CD4-positive, alpha-beta T cell (primary cell): ENCODE measurements at places on chromosomes 7 and 10.

DNA sequence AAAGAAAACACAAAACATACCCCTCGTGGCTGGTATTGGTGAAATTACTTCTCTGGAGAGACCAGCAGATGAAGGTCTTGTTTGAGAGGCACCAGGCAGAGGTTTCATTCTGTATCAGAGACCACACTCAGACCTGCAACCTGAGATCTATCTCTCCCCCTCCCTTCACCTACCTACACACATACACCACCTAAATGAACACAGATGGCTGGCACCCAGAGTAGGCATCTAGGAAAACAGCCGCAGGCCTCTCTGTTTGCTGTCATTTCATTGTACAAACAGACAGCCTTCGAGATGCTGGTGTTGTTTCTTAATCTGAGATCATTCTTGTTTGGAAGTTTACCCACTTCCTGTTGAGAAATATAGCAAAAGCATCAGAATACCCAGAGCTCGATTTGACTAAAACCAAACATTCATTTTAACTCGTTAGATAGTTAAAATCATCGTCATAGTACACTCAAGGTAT, 173.9 kb upstream of the SLC25A13 start:
- DNase-seq, result no peak

DNA sequence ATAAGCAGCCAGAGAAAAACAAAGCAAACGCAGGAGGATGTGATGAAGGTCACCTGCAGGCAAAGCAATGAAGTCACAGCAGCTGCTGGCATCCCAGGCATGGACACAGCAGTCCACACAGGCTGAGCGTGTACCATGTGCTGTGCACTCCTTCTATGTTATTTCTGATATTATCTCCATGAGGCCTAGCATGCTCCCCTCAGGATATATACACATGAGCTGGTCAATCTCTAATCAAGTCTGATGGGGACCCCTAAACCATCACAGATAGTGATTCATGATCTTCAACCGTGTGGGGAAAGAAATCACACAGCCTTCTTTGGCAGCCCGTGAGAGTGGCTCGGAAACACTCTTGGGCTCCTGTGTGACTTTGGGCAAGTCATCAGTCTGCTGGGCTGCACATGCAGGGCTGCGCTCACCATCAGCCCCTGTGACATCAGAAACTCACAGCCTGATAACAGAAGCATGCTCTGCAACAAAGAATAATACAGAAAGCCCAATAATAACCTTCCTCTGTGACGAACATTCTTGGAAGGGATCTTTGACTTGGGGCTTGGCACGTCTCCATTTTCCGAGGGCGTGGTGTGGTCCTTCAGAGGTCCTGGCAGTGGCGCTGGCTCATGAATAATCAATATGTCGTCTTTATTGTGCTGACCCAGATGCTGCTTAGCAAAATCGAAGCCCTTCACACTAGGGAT, 83.0 kb upstream of the ATP6V0A4 start:
- no peak for DNase-seq

GRCh38 chr7:104951546-104951945, 62.5 kb upstream of the KMT2E start:
- DNase-seq, result no peak

- DNase-seq, result no peak
These were observed 24.8 kb downstream of the TLX1 start for GRCh38 chr10:101155896-101156295.

DNA sequence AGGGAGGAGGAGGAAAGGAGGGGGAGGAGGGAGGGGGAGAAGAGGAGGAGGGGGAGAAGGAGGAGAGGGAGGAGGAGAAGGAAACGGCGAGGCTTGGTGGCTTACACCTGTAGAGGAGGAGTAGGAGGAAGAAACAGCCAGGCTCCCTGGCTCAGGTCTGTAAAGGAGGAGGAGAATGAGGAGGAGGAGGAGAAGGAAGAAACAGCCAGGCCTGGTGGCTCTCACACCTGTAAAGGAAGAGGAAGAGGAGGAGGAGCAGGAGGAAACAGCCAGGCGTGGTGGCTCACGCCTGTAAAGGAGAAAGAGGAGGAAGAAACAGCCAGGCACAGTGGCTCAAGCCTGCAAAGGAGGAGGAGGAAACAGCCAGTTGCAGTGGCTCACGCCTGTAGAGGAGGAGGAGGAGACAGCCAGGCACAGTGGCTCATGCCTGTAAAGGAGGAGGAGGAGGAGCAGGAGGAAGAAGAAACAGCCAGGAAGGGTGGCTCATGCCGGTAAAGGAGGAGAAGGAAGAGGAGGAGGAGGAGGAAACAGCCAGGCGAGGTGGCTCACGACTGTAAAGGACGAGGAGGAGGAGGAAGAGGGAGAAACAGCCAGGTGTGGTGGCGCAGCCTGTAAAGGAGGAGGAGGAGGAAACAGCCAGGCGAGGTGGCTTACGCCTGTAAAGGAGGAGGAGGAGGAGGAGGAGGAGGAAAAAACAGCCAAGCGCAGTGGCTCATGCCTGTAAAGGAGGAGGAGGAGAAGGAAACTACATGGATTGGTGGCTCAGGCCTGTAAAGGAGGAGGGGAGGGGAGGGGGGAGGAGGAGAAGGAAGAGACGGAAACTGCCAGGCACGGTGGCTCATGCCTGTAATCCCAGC, 14.9 kb upstream of the CRCP start:
- no peak for DNase-seq

DNA sequence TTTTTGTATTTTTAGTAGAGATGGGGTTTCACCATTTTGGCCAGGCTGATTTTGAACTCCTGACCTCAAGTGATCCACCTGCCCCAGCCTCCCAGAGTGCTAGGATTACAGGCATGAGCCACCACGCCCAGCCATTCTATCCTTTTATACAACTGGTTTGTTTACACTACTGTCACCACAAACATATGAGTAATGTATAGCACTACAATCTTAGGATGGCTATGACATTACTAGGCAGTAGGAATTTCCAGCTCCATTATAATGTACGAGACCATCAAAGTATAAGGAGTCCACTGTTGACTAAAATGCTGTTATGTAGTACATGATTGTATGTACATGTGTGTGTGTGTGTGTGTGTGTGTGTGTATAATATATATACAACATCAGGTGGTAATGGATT, 1126.1 kb upstream of the LRRN3 start:
- no peak for DNase-seq

GRCh38 chr10:116029826-116030225, 243.2 kb downstream of the GFRA1 start:
- no peak for DNase-seq

GRCh38 chr10:124870854-124871425, 69.3 kb downstream of the ABRAXAS2 start:
- no peak for DNase-seq

- peak; percentile 29 for DNase-seq
These were observed 119.2 kb downstream of the GALNT11 start for GRCh38 chr7:152144557-152145245.

DNA sequence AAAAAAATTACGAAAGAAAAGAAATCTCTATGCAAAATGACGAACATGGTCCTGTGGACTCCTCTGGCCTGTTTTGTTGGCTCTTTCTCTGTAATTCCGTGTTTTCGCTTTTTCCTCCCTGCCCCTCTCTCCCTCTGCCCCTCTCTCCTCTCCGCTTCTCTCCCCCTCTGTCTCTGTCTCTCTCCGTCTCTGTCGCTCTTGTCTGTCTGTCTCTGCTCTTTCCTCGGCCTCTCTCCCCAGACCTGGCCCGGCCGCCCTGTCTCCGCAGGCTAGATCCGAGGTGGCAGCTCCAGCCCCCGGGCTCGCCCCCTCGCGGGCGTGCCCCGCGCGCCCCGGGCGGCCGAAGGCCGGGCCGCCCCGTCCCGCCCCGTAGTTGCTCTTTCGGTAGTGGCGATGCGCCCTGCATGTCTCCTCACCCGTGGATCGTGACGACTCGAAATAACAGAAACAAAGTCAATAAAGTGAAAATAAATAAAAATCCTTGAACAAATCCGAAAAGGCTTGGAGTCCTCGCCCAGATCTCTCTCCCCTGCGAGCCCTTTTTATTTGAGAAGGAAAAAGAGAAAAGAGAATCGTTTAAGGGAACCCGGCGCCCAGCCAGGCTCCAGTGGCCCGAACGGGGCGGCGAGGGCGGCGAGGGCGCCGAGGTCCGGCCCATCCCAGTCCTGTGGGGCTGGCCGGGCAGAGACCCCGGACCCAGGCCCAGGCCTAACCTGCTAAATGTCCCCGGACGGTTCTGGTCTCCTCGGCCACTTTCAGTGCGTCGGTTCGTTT, 83.5 kb upstream of the SLF2 start:
- no peak for DNase-seq

- DNase-seq, result no peak
These were observed 87.8 kb downstream of the TBXAS1 start for GRCh38 chr7:139916717-139917395.

DNA sequence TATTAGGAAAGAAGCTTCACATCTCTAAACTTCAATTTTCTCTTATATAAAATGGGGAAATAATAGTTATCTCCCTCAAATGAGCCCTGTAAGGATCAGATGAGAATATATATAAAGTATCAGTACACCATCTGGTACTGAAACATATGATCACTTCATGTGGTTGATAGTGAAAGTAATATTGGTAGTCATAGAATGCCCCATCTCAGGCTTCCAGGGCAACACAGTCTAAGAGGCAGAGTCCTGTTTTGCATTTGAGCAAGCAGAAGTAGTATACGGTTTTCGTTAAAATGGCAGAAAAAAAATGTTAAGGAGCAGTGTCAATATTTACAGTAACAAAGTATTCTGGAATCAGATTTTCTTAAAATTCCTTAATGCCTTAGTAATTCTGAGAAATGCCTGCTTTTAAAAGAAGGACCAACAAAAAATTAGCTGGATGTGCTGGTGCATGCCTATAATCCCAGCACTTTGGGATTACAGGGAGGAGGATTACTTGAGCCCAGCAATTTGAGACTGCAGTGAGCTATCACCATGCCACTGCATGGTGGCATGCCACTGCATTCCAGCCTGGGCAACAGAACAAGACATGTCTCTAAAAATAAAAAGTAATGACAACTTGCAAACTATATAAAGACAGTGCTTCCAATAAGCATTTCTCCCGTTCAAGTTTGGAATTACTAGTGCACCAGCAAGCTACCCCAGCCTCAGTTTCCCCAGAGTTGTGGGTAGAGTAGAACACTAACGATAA, 19.8 kb downstream of the KBTBD2 start:
- no peak for DNase-seq

- DNase-seq, result no peak
These were observed 1073.6 kb downstream of the XPNPEP1 start for GRCh38 chr10:108849688-108850087.

GRCh38 chr7:92034116-92034515, 93.5 kb downstream of the AKAP9 start:
- no peak for DNase-seq

GRCh38 chr7:116862951-116863670, 724 bp downstream of the CAPZA2 start:
- no peak for DNase-seq

DNA sequence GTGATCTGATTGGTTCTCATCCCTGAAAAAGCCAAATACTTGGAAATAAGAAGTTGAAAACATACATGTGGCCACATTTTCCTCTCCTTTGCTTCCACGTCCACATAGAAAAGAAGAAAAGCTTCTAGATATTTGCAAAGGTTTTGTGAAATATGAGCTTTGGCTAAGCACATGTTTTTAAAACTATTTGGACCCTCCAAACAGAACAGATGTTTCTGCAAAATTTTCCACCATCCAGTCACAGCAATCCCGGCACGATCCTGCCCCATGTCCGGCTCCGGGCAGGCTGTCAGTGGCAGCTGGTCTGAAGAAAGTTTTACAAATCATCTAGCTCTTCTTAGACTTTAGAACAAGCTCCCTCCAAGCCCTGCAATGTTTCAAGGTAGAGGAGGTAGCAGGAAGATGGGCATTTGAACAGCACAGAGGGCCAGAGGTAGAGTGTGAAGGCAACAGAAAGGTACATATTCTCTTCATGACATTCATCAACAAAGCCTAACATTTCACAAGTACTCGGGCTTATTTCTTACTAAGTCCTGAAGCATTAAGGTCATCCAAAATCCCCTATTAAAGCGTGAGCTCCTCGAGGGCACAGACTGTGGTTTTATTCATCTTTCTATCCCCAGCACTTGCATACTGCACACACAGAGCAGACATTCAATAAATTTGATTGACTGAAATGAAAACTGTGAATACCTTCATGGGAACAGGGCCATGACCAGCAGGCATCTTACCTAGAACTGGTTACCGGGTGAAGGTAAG, 110.1 kb downstream of the JAZF1 start:
- no peak for DNase-seq

GRCh38 chr10:11265484-11265883, 247.8 kb downstream of the CELF2 start:
- no peak for DNase-seq

GRCh38 chr7:66507764-66508296, 120.9 kb upstream of the KCTD7 start:
- no peak for DNase-seq

GRCh38 chr10:97865488-97865887, 15.8 kb downstream of the GOLGA7B start:
- DNase-seq, result no peak

- DNase-seq, result no peak
These were observed 55.9 kb downstream of the CREB3L2 start for GRCh38 chr7:137946011-137946410.

DNA sequence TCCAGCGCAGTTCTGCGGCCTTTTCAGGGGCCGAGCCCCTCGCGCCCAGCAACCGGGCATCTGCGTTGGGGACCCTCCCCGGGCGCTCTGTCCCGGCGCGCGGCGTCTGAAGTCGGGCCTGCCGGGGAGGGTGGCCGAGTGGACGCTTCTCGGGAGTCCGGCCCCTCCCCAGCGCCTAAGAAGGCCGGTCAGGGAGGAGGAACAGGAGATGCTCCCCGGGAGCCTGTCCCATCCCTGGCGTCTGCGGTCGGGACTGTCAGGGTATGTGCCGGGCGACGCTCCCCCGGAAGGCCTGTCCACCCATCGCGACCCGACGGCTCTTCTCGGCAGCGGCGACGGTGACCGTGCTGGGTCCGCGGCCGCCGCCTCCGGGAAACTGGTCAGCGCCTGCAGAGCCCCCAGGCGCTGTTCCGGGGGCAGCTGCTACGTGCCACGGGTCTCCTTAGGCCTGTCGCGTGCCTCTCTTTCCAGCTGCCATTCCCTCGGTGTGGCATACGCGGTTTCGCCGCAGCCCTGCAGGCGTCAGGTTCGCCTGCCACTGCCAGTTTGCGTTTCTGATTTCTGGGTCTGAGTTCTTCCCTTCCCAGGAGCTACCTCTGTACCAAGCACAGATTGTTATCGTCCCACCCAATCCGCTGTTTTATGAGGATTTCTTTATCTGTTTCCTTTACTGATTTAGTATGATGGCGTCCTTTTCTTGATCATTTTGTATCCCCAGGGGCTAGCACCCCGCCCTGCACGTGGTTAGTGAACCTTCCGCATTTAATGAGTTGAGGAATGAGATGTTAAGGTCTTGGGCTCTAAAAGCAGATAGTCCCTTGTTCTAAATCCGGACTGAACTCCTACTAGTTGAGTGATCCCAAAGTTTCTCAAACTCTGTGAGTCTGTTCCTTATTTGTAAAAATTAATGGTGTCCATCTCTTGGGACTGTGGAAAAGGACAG, 782 bp downstream of the IFIT5 start:
- DNase-seq, result peak; percentile 78

DNA sequence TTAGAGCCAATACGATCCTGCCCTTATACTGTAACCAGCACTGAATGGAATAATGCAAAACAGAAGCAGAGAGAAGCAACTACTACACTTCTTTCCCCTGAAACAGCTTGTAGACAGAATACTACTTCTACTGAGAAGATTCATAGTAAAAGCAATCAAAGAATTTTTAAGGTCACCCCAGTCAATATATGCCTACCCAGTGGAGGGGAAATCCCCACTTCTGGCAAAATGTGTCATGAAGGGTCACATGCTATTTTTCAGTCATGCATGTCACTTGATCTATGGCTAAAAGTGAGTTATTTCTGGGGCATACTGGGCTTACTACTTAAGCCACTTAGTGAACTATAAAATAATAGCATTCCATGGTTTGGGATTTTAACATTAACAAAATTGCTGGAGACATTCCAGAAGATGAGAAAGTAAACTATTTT, 25.6 kb downstream of the IRF5 start:
- no peak for DNase-seq
